ENCODE measurements at places on chromosomes 5 and 9. TPM values are rescaled to one million over a fixed set of nuclear protein-coding genes. Genes with fewer than 3 reads are reported as not detected.

The BTNL3 gene
- total RNA-seq = not detected

The CARD6 gene
- total RNA-seq = 27.0 TPM

The FAM151B gene
- total RNA-seq = 3.3 TPM

The FBP2 gene
- not detected for total RNA-seq

The UBAP2 gene
- total RNA-seq = 20.2 TPM

- H3K27ac ChIP-seq = no peak overlapping the region
- no peaks in the 10 kb centered on the region for H3K4me1 ChIP-seq
- H3K27me3 ChIP-seq = no peaks in the 10 kb centered on the region
- H3K4me3 ChIP-seq = no peak overlapping the region
- no peaks in the 10 kb centered on the region for H3K36me3 ChIP-seq
These were observed 1097.7 kb upstream of the C9orf72 start for GRCh38 chr9:28671000-28671399.

DNA sequence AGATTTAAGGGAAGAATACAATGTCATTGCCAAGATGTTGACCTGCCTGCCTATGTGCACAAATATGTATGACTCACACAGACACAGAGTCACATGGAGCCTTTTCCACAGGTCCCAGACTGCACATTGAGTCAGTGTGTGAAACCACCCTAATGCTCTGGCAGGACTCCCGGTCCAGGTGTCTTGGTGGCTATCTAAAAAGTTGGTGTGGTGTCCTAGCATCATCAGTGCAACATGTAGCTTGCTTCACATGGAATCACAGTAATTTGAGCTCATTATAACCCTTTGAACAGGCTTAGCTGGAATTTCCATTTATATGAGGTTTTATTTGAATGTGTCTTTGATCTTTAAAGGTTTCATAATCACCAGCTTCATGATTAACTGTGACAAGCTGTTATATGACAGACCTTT lies 10.7 kb downstream of the IFNA5 start:
- DNase-seq = no peak
- no peaks in the 10 kb centered on the region for H3K27me3 ChIP-seq
- H3K4me1 ChIP-seq = no peaks in the 10 kb centered on the region
- no peak overlapping the region for H3K27ac ChIP-seq

DNA sequence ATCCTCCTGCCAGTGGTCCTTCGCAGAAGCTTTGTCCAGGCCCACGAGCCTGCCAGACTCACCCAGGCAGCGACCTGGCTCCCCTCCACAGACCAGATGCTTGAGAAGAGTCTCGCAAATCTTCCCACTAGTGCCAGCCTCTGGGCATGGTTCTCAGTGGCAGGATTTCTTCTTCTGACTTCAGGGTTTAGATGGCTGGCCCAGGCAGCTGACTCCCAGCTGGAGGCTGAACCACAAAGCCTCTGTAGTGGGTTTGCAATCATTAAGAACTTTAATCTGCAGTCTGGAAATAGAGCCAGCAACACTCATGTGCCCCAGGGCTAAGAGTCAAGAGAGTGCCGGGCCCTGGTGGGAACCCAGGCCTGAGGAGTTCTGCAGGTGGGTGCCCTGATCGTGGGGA lies 90.6 kb upstream of the ICE1 start:
- H3K4me3 ChIP-seq = no peak overlapping the region
- no peaks in the 10 kb centered on the region for H3K4me1 ChIP-seq
- no peak for DNase-seq

- no peak for DNase-seq
- H3K36me3 ChIP-seq = no peaks in the 10 kb centered on the region
- H3K4me1 ChIP-seq = no peaks in the 10 kb centered on the region
- no peak overlapping the region for H3K27ac ChIP-seq
These were observed 183.6 kb downstream of the PTTG1 start for GRCh38 chr5:160605266-160605665.

DNA sequence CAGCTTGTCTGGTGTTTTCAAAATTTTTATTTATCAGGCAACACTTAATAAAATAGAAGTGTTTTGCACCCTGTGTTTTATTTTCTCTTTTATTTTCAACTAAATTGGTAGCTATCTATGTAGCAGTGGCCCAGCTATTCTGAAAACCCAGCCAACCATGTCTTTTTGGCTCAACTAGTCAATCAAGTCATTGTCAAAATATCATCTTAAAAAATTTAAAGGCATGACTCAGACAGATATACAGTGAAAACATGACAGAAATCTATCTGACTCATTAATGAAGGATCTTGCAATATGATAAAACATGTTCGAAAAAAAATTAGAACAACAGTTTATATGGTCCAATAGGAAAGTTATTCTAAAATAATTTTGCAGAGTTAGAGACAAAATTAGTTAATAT lies 75.1 kb downstream of the HSD17B4 start:
- H3K27me3 ChIP-seq = no peaks in the 10 kb centered on the region
- peaks cover 4% of the 10 kb centered on the region for H3K36me3 ChIP-seq
- no peak overlapping the region for H3K4me3 ChIP-seq
- H3K27ac ChIP-seq = no peak overlapping the region

All from spleen (tissue), 13 donors.